ENCODE measurements at places on chromosomes 5 and 9.

- DNase-seq, result no peak
Observed at GRCh38 chr5:61746831-61747575, 414.9 kb downstream of the ZSWIM6 start.

GRCh38 chr5:73506459-73506955, 8.3 kb downstream of the BTF3 start:
- DNase-seq, result no peak

DNA sequence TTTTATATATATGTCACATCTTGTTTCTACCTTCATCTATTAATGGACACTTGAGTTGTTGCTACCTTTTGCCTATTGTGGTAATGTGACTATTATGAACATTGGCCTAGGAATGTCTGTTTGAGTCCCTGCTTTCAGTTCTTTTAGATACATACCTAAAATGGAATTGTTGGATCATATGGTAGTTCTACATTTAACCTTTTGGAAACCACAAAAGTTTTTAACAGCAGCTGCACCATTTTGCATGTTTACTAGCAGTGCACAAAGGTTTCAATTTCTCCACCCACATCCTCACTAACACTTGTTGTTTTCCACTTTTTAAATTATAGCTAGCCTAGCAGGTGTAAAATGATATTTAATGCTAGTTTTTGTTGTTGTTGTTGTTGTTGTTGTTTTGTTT, 88.4 kb downstream of the GALNT10 start:
- no peak for DNase-seq

DNA sequence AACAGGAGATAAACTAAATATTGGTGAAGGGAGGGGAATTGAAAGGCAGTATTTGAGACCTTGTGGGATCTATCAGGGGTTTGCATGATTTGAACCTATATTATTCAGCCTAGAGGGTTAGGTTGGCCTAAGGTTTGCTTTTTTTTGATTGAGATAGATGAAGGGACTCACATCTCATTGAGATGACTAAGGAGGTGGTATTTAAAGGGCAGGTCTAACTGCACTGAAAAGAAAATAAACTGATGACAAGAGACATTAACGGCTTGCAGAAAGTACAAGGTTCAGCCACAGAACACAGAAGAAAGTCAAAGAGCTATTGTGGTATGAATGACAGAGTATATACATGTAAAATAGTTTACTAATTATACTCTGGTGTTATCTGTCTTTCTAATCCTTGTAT, 412.7 kb downstream of the CDH10 start:
- DNase-seq, result no peak

- no peak for DNase-seq
Observed at GRCh38 chr9:86684148-86684547, 263.2 kb downstream of the GAS1 start.

DNA sequence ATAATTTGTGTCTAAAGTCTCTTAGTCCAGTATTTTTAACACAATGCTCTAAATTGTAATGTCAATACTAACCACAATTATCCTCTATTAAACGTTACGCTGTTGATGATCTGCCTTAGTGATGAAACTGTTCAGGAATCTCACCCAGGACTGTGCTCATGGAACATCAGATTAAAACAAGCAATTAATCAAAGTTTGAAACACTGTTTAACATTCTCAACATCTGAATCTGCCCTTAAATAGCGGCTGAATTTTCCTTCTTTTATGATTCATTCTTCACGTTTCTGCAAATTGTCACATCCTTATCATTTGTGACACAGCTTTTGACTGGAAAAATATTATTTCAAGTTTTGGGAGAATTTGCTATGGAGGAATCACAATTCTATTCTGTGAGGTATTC, 113.8 kb downstream of the MARCHF11 start:
- DNase-seq, result no peak

DNA sequence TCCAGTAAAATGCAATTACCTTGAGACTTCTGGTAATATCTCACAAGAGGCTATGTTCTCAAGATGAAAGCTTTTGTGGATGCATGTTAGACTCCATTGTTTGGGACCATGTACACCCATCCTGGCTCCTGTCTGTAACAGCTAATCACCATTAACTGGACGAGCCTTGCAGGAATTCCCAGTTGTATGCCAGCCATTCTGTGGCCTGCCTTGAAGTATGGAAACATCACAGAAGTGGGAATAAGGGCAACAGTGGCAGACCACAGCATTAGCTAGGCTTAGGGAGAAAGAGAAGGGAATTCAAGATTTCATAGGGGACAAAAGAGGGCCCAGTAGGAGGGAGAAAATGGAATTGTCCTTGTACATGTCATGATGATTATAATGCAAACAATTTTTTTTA, 79.0 kb downstream of the RORB start:
- DNase-seq, result no peak

DNA sequence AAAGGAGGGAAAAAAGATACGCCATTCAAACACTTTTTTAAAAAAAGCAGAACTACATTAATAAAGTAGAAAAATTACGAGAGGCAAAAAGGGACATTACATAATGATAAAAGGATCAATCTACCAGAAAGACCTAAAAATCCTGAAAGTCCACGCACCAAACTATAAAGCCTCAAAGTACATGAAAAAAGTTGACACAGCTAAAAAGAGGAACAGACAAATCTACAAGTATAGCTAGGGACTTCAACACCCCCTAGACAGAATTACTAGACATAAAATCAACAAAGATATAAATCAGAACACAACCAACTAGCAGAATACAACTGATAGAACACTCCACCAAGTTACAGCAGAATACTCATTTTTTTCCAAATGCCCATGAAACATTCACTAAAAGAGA, 11.1 kb downstream of the CAMSAP1 start:
- DNase-seq, result no peak

- no peak for DNase-seq
Observed at GRCh38 chr9:27427272-27427643, 96.8 kb upstream of the IFNK start.

- DNase-seq, result no peak
Observed at GRCh38 chr5:78490709-78491485, 130.5 kb downstream of the SCAMP1 start.

DNA sequence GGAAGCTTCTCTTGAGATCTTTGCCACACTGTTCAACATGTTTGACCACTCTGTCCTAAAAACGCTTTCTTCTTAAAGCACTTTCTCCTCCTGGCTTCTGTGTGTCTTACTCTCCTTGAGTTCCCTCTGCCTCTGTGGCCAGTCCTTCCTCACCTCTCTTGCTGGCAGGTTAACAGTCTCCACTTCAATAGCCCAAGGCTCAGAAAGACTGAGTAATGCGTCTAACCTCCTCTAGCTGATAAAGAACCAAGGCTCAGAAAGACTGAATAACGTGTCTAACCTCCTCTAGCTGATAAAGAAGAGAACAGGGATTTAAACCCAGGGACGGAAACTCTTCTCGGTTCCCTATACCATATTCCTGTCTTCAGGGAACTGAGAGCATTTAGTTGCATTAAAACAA, 205.2 kb downstream of the AOPEP start:
- DNase-seq, result no peak

DNA sequence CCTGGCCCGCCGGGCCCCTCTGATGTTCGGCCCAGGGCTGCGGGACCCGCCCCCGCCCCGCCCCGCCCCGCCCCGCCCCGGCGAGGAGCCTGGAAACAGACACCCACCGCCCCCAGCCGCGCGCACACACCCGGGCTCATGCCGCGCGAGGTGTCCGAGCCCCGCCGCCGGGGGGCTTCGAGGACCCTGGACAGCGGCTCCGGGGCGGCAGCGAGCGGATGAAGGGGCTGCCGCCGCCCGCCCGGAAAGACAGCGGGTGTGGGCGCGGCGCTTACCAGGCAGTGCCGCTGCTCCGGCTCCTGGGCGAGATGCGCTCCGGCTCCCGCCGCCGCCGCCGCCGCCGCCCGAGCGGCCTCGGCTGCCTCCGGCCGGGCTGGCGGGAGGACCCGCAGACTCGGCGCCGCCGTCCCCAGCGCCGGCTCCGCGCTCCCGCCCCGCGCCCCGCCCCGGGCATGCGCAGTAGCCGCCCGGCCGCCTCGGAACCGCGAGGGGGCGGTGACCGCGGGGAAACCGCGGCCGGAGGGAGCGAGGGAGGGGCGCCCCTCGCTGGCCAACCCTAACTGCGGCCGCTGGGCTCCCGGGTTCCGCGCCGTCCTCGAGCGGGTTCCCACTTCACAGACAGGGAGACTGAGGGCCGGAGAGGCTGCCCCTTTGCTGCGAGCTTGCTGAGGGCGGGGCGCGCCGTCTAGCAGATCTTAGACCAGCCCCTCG, at the start of gene GPRIN1:
Gene GPRIN1 (minus strand): TSS at position 433 of the 711 bp plus-strand sequence. CDS start 10,322 bp downstream, outside the sequence.
- DNase-seq, result peak; percentile 78

GRCh38 chr9:120643061-120643460, 63.1 kb upstream of the CDK5RAP2 start:
- DNase-seq, result no peak

DNA sequence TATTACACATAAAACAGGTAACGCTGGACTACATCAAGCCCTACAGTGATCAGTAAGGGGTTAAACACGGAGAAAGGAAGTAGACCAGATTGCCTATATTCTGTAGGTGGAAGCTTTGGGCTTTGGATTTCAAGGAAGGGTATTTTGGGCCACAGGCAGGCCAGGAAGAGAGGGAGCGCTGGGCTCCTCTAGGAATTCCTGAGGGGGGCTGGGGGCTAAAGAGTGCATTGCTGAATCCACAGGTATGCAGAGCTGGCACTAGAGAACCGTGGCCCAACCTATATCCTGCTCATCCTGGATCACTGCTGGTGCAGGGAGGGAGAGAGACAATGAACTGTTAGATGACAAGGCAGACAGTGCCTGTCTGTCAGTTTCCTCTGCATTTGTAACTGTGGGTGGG, 367.1 kb downstream of the CSNK1G3 start:
- DNase-seq, result no peak

DNA sequence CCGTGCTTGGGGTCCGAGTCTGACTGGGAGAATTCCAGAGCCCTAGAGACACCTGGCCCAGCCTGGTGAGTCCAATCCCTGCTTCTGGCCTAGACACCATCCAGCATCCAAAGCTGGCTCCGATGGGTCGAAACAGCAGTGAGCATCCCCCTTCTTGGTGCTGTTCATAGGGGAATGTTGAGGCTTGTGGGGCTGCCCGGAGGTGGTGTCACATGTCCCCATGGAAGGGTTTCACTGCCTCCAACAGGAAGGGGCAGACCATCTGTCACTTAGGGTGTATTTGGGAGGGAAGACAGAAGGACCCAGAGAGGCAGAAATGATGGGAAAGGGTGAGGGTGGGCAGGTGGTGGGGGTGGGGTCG, 13.9 kb downstream of the C9orf50 start:
- DNase-seq, result no peak

GRCh38 chr9:78297672-78297961, 692 bp downstream of the PSAT1 start:
- no peak for DNase-seq

DNA sequence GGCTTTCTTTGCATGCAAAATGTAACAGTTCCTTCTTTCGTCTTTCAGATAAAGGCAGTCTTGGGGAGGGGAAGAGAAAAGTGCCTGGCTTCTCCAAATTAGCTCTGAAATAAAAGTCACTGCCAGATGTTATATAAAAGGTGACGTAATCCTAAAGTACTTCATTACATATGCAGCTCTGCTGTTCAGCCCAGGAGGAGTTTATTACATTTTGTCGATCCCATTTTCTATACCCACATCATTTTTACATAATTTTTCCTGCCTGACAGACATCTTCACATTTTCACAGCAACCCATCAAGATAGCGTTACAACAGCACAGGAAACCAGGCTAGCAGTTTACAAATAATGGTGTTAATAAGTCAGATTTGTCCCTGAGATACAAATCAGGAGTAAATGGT, 86.7 kb upstream of the SLC30A5 start:
- DNase-seq, result no peak

DNA sequence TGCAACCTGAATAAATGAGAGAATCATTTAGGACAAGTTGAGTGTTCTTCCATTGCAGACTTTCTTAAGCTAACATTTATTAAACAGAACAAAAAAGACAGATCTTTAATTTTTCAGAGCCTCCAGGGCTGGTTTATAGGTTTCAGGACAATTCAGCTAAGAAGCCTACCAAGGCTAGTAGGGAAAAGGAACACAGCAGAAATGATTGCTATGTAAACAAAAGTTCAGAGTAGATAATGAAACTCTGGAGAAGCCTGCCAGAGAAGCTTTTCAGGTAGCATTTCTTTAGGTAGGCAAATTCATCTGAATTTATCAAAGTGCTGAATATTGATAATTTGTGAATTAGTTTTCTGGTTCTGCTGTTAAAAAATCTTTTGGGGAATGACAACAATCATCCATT, 264.2 kb downstream of the DEPDC1B start:
- DNase-seq, result no peak

DNA sequence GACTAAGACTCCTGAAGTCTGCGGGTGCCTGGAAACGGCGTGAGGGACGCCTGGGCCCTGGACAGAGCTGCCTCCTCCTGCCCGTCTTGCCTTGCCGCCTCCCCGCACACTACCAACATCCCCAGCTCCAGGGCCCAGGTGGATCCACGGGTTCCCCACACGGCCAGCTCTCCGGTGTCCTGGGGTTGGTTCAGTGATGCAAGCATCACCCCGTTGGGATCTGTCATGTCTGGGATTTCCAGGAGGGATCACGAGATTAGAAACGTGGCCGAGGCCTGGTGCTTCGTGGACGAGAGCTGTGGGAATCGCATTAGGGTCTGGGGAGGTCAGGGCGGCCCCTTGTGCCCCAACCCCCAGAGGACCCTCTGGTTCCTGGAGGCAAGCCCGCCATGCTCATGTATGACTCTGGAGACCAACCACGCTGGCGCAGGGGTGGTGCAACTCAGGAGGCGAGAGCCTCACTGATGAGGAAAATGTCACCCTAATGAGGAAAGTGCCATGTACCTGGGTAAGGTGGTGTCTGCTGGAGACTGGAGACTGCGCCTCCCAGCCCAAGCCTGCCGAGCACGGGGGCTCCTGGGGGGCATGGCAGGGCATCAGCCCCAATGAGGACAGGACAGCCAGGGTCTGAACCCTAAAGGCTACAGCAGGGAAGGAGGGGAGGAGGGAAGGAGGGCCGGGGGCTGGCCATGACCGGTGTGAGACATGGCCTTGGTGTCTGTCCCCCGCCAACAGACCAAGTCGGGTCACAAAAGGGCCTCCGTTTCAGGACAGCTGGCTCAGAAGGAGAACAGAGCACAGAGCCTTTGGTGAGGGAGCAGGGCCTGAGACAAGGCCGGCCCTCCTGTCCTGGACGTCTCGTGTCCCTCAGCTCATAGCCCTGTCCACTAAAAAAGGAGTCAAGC, 31.9 kb upstream of the SLC6A19 start:
- no peak for DNase-seq

GRCh38 chr5:124572971-124573370, 173.5 kb downstream of the ZNF608 start:
- DNase-seq, result no peak

- DNase-seq, result no peak
Observed at GRCh38 chr9:12875191-12875590, 100.4 kb downstream of the LURAP1L start.

DNA sequence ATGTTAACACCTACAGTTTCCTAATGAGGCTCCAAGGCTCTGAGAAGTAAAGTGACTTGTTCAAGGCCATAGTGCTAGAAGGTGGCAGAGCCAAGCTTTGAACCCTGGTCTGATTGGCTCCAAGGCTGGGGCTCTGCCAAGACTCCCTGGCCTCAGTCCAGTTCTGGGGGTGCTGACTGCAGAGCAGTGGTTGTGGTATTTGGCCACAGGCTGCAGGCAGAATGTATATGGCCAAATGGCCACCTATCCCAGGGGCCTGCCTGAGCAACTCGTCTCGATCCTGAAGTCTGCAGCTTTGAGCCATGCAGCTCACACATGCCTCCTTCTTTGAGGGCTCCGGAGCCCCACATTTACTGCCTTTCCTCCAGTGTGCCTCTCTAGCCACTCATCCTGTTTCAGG, 9.7 kb upstream of the NEK6 start:
- no peak for DNase-seq

- DNase-seq, result no peak
Observed at GRCh38 chr5:31182136-31182535, 11.3 kb upstream of the CDH6 start.

Measured in mesothelial cell of epicardium (in vitro differentiated cells).